Stimulated activated CD4-positive, alpha-beta T cell treated with anti-CD3 and anti-CD28 coated beads, Interleukin-1b, Interleukin-23, amount 100 ng/mL, for 48 hours (primary cell): ENCODE measurements at places on chromosomes 7 and 10.

GRCh38 chr7:138705167-138705566 is 4.0 kb upstream of the SVOPL start:
- no peak for DNase-seq

GRCh38 chr10:22342421-22342820 is 2.9 kb upstream of the SPAG6 start:
- no peak for DNase-seq

- DNase-seq = no peak
Measured at GRCh38 chr10:74381291-74381853, 230.4 kb downstream of the ADK start.

GRCh38 chr7:26910221-26910620 is 45.8 kb upstream of the SKAP2 start:
- DNase-seq = no peak

DNA sequence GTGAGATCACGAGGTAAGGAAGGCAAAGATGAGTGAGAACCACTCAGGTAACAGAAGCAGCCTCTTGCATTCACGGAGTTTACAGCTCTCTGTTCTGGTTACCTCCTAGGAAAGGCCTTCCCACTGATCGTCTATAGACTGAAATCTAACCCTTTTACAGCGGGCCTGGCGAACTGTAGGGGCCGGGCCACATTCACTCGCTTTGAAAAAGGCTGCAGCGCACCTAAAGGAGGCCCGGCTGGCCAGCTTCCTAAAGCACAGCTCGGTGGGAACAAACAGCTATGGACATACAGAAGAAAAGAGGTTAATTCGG is 565 bp downstream of the ATP5MK start:
- DNase-seq = peak; percentile 2

DNA sequence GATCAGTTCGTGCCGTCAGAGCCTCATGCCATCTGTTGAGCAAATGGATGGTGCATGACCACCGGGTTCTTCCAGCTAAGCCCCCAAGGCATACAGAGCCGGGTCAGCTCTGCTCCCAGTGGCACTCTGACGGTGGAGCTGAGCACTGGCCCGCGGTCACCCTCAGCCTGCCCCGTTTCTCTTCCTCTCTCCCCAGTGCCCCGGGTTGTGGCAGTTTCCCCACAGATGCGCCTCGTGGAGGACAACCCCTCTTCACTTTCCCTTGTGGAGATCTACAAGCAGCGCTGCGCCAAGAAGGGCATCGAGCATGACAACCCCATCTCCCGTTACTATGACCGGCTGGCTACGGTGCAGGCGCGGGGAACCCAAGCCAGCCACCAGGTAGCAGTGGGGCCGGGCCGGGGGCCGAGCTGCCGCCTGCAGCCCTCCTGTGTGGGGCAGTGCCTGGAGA is 129.9 kb downstream of the TRRAP start:
- DNase-seq = no peak

DNA sequence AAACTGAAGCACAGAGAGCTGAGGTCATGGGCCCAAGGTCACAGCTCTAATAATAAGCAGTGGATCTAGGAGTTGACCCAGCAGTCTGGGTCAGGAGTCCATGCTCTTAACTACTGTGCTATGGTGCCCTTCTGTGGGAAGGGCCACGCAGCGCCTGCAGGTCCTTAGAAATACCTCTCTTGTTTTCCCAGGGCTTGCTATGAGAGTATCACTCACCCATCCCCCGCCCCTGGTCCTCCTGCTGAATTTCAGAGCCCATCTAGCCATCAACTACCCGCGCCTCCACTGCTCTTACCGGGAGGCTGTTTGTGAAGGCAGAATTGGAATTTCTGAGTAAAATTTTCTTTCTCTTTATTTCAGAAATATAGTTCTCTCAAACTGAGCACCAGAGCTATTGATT is 27.3 kb upstream of the CRHR2 start:
- no peak for DNase-seq

DNA sequence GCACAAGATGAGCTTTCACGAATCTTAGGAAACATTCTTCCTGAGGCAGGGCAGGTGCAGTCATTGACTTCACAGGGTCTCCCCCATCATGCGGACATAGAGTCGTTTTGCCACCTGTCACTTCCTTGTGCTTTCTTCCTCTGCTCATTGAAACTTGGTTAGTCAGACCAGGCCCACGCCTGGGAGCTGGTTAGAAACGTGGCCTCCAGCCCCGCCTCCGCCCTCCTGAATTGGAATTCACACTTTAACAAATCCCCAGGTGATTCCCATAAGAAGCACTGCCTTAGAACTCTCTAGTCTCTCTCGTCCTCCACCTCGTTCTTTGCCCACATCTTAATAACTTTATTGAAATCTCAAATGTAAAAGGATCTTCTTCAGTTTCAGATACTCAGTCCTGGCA is 265.5 kb upstream of the FZD8 start:
- DNase-seq = no peak

GRCh38 chr7:110779339-110779738 is 311.6 kb upstream of the LRRN3 start:
- no peak for DNase-seq

GRCh38 chr7:107453388-107453787 is 16.5 kb upstream of the GPR22 start:
- DNase-seq = no peak

- DNase-seq = no peak
Measured at GRCh38 chr7:17618652-17618974, 320.2 kb downstream of the AHR start.

DNA sequence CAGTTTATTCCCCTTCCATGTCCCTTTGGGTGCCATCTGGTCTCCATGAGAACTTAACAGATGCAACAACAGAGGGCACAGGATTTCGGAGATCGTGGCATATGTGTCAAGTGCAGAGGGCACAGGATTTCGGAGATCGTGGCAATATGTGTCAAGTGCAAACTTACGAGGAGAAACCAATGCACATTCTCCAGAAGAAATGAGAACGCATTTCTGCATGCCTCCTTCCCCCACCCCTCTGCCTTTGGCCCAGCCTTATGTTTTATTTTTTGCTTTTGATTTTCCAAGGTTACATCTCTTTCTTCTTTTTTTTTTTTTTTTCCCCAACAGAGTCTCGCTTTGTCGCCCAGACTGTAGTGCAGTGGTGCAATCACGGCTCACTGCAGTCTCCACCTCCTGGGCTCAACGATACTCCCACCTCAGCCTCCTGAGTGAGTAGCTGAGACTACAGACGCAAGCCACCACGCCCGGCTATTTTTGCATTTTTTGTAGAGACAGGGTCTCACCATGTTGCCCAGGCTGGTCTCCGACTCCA is 586 bp upstream of the ANKRD26 start:
- peak; percentile 26 for DNase-seq

- no peak for DNase-seq
Measured at GRCh38 chr10:132299371-132300336, 8.1 kb downstream of the STK32C start.

DNA sequence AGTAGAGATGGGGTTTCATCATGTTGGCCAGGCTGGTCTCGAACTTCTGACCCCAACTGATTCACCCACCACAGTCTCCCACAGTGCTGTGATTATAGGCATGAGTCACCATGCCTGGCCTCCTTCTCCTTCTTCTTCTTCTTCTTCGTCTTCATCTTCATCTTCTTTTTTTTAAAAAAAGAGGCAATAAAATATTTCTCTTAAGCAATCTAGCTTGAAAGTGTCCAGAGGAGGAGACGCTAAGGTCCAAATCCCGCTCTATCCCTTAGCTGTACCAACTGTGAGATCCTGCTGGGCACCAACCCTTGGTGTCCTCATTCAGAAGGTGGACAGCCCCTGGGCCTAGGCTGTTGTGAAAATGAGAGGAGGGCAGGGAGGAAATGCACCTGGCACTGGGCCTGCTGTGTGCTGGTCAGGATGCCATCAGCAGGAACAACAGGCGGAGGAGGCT is 13.9 kb upstream of the PSAP start:
- no peak for DNase-seq

GRCh38 chr7:46781901-46782439 is 799.9 kb downstream of the TNS3 start:
- DNase-seq = no peak

DNA sequence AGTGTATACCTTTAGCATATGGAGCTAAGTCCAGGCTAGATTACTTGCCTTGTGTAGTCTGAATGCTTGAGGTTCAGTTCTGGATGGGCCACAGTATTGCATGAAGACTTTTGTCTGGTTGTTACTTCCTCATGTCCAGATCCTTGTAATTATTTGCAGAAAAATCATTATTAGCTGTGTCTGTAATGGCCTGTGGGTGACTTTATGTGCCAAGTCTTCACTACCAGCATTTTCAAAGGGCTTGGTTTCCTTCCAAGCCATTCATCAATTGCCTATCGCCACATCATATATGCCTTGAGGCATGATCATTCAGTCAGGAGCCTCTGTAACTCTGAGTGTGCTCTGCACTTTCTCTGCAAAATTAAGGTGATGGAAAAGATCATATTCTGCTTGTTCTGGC is 13.8 kb upstream of the HDAC9 start:
- DNase-seq = no peak

GRCh38 chr10:109025172-109025571 is 898.1 kb downstream of the XPNPEP1 start:
- no peak for DNase-seq

- DNase-seq = no peak
Measured at GRCh38 chr7:41053820-41054219, 649.1 kb downstream of the INHBA start.

- no peak for DNase-seq
Measured at GRCh38 chr10:101668566-101668965, 26.4 kb downstream of the FBXW4 start.

DNA sequence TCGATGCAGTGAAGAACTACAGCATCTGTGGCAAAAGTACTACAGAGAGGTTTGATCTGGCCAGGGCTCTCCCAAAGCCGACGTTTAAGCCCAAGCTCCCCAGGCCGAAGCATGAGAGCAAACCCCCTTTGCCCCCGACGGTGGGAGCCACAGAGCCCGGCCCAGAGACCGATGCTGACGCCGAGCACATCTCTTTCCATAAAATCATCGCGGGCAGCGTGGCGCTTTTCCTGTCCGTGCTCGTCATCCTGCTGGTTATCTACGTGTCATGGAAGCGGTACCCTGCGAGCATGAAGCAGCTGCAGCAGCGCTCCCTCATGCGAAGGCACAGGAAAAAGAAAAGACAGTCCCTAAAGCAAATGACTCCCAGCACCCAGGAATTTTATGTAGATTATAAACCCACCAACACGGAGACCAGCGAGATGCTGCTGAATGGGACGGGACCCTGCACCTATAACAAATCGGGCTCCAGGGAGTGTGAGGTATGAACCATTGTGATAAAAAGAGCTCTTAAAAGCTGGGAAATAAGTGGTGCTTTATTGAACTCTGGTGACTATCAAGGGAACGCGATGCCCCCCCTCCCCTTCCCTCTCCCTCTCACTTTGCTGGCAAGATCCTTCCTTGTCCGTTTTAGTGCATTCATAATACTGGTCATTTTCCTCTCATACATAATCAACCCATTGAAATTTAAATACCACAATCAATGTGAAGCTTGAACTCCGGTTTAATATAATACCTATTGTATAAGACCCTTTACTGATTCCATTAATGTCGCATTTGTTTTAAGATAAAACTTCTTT is 2.3 kb downstream of the LRRTM3 start:
- no peak for DNase-seq

GRCh38 chr10:44814929-44815328 is 96.2 kb upstream of the TMEM72 start:
- no peak for DNase-seq

DNA sequence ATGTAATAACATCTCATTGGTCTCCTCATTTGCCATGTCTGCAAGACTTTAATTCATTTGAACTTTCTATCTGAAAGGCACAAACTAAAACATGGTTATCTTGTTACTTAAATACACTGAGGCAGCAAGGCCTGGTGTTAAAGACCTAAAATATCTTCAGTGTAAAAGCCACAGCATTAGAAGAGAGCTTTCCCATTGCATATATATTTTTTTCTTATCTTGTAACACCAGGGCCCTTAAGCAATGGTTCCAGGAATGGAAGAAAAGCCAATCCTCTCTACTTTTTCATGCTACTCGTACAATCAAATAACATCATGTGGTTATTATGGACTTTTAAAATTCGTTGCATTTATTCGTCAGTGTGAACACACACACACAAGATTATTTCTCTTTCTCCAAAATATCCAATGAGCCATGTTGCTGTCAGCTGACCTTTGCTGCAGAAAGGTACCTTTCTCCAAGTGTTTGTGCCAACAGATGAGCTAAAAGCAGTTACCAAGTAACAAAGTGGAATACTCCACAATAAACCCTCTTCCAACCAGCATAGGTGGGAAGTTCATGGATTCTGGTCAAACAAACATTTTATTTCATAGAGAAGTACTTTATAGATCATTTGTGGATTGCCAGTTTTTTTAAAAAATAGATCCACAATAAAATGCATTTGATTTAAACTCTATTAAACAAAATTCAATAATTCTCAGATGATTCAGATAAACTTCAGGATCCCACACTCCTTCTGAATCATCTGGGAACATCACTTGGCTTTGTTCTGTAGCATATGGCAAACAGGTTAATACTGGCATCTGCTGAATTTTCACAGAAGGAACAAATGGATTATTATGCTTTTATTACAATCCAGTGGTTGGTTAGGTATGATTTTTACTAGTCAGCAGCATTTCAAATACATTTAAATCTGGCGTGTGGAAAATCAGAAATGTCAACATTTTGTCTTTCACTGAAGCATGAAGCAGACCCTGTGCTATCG is 63.3 kb upstream of the AGBL3 start:
- no peak for DNase-seq

DNA sequence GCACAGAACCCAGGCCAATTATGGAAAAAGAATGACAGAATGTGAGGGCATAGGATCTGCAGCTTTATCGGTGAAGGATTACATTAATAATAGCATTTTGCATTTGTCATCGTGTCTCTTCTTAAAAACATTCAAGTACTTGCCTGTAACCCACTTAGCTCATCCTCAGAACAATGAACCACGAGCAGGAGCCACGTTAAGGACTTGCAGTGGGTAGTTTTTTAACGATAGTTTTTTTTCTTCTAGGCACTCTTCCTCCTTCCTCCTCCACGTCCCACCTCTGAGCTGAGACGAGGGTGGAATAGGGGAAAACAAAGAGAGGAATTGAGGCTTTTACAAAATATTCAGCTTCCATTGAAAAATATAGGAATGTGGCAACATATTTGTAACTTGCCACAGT is 27.1 kb downstream of the CDHR3 start:
- no peak for DNase-seq

DNA sequence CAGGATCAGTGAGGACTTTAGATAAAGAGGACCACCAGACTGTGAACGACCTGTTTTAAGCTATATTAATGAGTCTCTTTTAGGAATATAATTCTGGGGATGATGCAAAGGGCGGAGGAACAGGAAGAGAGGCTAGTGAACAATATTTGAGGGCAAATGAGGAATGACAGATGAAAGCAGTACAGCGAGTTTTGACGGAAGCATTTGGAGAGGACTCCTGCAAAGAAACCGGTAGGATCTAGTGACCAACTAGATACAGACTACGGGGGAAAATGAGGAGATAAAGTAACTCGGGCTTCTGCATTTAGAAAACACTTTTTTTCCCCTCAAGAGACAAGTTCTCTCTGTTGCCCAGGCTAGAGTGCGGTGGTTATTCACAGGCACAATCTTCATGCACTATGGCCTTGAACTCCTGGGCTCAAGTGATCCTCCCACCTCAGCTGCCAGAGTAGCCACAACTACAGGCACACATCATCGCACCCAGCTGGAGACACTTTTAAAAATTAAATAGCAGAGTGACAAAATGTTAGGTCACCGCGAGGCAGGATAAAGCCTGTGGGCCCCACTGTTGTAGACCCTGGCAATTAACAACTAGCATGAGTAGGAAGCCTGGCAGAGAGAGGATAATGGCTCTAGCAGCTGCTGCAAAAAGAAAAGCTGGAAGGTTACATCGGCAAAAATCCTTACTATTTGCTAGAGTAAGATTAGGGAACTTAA is 143.2 kb downstream of the SRPK2 start:
- DNase-seq = no peak
